Non-pigmented ciliary epithelial cell (primary cell): ENCODE measurements at places on chromosomes 13 and 19.

- peak; percentile 76 for DNase-seq
Measured at GRCh38 chr13:80083853-80084676, 256.9 kb downstream of the SPRY2 start.

DNA sequence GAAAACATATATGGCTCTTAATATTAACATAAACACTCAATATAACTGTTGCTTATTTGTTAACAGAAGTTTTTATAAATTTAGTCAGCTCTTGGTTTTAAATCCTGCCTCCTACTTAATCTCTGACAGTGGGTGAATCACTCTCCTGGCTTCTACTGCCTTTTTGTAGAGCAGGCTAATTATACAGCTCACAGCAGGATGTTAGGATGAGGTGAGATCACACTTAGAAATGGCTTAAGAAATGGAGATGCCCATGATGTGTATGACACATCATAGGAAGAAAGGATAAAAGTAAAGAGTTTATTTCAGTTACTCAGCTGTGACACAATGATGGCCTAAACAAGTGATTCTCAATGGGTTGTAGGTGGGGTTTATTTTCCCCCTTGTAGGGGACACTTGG lies 345.6 kb downstream of the SPRY2 start:
- DNase-seq: peak; percentile 80

GRCh38 chr13:91046715-91047327 lies 300.7 kb upstream of the MIR17HG start:
- DNase-seq: no peak

DNA sequence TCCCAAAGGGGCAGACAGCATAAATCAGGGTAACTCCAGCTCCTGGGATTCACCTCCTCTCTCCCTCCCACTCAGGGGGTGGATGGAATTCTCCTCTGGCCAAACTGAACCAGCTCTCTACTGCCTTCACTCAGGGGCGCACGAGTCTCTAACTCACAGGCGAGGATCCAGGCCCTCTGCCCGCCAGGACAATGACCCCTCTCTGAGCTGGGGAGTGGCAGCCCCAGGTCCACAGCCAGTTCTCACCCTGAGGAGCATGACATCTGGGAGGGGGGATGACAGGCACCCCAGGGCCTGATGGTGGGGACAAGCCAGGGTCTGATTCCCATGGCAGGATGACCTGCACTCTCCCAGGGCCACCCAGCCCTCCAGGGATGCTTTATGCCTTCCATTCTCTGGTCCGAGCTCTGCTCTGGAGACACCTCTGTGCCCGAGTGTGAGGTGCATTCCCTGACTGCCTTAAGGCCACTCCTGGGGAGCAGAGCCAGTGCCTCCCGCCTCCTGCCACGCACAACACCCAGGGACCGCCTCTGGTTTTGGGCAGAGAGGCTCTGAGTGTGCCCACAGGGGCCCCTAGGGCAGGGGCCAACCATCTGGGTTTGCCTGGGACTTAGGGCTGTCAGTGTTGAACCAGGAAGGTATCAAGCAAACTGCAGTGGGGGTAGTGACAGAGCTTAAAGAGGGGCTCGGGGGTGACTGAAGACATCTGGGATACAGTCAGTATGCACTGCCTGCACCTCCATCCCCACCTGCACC lies 66.2 kb downstream of the GNG7 start:
- DNase-seq: no peak

GRCh38 chr19:17075864-17076542 lies 426 bp downstream of the MYO9B start:
- DNase-seq: no peak

DNA sequence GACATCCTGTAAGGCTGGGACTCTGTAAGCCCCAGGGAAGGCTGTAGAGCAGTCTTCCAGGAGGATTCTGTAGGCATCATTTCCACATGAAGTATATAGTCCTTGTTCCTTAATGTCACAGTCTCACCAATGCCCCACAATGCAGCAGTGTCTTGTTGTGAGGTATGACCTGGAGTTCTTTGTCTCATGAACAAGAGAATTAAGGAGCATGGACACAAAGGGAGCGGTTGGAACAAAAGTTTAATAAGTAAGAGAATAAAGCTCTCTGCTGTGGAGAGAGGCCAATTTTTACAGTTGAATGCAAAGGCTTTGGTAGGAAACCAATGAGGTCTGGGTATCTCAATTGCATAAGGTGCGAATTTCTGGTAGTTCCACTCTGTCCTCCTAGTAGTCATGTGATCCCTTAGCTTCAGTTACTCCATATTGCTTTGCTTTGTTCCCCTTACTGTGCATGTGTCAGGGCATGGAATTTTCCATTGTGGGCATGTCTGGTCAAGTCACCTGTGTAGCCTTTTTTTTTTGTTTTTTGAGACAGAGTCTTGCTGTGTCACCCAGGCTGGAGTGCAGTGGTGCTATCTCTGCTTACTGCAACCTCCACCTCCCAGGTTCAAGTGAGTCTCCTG lies 124.3 kb upstream of the TMTC4 start:
- no peak for DNase-seq

DNA sequence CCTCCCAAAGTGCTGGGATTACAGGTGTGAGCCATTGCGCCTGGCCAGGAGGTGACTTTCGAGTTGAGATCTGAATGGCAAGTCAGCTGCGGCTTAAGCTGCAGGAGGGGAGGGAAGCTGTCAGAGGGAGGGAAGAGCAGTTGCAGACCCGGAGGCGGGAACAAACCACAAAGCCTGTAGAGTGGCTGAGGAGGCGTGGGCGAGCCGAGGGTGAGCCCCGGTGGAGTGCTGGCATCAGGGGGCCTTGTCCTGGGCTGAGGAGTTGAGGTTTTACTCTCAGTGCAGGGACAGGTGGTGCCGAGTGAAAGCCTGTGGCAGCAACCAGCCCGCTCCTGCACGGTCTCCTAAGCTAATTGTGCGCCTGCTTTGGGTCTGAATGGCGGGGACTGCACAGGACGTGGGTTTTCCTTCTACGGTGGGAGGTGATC lies 24.2 kb downstream of the PPP1R37 start:
- DNase-seq: no peak
